ENCODE measurements at places on chromosomes 7 and 10.

DNA sequence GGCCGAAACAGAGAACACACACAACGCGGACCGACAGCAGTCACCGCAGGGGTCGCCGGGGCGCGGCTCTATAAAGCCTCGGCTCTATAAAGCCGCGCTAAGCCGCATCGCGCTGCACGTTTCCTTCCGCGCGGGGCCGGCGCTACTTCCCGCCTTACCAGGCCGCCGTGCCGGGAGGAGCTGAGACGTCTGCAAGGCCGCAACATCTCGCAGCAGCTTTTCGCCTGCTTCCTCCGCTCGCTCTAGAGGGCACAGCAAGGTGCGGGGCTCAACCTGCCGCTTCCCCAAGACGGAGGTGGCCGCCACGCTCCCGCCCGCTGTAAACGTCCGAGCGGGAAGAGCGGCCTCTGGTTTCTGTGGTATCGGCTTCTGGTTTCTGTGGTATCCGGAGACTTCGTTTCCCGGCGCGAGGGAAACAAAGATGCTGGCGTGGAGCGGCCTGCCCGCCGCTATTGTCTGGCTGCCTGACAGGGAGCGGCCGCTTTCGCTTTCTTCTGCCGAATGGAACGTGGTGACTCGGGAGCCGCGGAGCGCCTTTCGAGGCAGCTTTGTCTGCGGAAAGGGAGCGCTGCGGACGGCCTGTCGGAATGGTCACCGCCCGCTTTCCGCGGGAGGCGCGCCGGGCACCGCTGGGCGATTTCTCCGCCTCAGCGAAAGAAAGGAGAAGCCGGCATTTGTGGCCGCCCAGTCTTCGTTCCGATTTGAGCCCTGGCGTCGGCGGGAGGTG is 91.8 kb downstream of the SPAG6 start:
- DNase-seq, result peak; percentile 77

GRCh38 chr10:35554461-35555056 is 50.6 kb upstream of the GJD4 start:
- DNase-seq, result no peak

GRCh38 chr10:31977440-31978155 is 49.0 kb upstream of the ARHGAP12 start:
- DNase-seq, result no peak

- no peak for DNase-seq
Observed at GRCh38 chr10:84478151-84478550, 149.8 kb downstream of the CCSER2 start.

DNA sequence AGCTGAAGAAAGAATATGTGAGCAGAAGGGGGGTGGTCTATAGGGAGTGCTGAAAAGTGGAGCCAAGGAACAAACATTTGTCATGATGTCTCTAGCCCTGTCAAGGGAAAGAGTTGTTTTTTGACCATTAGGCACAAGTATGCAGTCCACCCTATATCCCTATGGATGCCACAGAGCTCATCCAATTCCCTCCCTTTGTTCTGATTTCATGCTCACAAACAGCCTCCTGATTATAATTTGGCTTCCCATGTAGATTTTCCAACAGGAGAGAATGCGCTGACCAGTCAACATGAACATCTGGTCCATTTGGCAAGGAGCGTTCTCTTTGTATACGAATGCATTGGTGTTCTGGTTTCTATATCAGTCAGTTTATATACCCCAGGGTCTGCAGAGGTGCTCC is 12.1 kb upstream of the CEP41 start:
- no peak for DNase-seq

DNA sequence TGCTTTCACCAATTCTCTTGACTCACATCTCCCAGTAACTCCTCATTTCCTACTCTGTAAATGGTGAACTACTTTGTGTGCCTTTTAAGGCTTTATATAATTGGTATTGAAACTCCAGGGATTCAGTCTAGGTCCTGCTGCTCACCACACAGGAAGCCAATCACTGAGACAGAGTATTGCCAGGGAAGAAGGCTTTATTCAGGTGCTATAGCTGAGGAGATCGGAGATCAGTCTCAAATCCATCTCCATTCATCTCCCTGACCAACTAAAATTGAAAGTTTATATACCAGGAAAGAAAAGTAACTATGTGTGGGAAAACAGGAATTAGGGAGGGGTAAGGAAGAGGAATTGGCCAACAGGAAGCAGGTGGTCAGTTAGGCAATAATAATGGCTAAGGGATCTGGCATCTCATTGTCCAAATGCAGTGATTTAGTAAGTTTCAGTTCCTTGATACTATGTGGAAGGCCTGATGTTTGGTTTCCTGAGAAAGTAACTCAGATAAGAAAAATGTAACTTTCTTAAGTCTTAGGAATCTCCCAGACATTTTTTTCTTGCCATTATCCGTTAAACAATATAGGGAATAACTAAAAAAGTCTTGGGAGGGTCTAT is 10.2 kb upstream of the SDHAF3 start:
- no peak for DNase-seq
